Stimulated activated CD4-positive, alpha-beta T cell treated with anti-CD3 and anti-CD28 coated beads, Interleukin-1b, Interleukin-23, amount 100 ng/mL, for 4 hours (primary cell): ENCODE measurements at places on chromosomes 12 and 14.
A peak's percentile ranks its signal among the peaks of the same experiment; 100 is the strongest.

DNA sequence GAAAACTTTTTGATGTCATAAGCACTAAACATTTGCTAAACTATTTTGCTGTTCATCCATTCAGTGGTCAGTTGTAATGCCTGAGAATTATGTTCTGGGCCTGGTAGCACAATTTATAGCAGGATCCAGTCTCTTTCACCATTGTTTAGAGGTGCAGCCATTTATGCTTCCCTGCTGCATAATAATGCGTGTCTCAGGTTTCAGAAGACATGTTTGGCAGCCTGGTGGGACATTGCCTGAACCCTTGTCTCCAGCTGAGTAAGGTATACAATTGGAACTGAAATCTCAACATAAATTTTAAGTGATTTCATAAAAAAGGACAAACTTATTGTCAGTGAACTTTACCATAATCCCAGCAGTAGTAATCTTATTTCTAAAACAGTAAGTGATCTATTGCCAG is 94.8 kb downstream of the POLR3B start:
- DNase-seq = no peak

GRCh38 chr12:103676893-103677292 is 89.8 kb downstream of the STAB2 start:
- no peak for DNase-seq

DNA sequence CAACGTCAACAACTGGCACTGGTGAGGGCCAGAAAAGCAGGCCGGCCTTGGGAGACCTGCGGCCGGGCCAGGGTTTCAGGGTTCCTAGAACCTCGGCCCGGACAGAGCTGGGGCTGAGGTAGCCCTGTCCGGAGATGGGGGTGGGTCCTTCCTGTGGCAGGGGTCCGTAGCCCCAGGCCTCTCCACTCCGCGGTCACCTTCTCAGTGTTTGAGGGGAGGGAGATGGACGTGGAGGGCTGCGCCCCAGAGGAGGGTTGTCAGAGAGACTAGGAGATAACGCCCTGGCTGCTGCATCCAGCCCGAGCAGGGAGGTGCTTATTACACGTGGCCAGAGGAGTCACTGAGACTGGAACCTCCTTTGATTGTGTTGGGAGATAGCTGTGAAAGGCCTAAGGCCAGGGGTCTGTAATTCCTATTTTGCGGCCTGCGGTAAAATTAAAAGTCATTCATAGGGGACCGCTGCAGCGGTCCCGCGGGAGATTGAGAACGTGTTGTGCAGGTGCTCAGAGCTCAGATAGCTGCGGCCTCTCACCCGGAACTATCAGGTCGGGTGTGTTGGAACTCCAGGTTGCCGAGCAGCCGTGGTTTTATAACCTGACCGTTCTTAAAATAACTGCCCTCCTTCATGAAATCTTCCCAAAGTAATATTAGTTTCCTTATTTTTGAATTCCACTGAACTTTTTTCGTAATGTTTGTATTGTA is 507 bp downstream of the AHSA1 start:
- peak; percentile 22 for DNase-seq

- no peak for DNase-seq
Measured at GRCh38 chr12:97921979-97922722, 459.5 kb downstream of the RMST start.

GRCh38 chr12:104654665-104655609 is 198.2 kb downstream of the CHST11 start:
- no peak for DNase-seq

DNA sequence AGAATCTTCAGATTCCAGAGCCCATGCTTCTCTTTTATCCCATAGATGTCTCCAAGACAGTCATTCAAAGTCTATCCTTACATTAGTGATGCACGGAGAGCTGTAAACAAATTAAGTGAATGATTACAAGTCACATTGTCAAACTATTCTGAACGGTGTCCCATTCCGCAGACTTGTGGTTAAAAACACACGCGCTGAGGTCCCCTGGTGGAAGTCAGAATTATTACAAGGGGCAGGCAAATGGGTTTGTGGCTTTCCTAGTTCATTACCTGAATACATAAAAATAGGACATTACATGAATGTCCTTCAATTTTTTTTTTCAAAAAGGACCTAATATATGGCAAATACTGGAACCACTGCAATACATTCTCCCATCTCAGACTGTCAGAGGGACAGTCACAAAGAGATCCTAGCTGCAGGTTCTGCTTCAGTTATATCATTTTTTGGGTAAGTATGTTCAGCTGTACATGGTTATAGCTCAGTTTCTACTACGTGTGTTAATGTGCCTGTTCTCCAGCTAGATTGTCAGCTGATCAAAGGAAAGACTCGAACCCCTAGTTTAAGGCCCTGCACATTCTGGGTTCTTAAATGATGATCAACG is 53.1 kb upstream of the STON2 start:
- peak; percentile 38 for DNase-seq

GRCh38 chr14:65045006-65045405 is 57.3 kb downstream of the MAX start:
- DNase-seq = no peak

- no peak for DNase-seq
Measured at GRCh38 chr12:114821570-114821969, 137.6 kb upstream of the TBX3 start.

- DNase-seq = no peak
Measured at GRCh38 chr12:68359674-68360073, 27.5 kb upstream of the MDM1 start.

DNA sequence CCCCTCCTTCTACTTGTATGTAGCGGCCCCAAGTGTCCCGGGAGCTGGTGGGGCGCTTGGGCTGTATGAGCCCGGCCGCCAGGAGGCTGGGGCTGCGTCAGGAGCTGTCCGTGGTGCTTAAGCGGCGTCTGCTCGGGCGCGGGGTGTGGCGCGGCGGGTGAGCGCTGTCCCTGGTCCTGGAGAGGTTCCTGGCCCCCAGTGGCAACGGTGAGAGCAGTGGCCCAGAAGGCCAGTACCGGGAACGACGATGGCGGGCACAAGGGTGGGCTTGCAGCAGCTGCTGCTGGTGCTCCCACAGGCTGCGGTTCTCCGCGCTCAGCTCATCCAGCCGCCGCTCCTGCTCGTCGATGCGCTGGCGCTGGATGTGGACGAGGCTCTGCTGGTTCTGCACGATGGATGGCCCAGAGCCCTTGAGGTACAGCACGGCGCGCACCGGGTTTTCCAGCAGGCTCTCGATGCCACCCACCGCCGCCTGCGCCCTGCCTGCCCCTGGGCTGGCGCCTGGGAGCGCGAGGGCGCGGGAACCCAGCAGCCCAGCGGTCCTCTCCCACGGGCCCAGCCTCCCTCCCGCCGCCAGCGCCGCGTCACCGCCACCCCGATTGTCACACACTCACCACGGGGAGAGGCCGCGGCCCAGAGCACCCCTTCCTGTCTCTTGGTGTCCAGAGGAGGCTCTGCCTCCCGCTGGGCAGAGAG is 41.9 kb upstream of the FKBP4 start:
- DNase-seq = peak; percentile 71
